ENCODE measurements at places on chromosomes 3 and 15.
A peak's percentile ranks its signal among the peaks of the same experiment; 100 is the strongest.

GRCh38 chr15:75163150-75163564, 38.5 kb upstream of the C15orf39 start:
- no peak for DNase-seq

- no peak for DNase-seq
Measured at GRCh38 chr15:56640127-56640526, 93.2 kb downstream of the ZNF280D start.

DNA sequence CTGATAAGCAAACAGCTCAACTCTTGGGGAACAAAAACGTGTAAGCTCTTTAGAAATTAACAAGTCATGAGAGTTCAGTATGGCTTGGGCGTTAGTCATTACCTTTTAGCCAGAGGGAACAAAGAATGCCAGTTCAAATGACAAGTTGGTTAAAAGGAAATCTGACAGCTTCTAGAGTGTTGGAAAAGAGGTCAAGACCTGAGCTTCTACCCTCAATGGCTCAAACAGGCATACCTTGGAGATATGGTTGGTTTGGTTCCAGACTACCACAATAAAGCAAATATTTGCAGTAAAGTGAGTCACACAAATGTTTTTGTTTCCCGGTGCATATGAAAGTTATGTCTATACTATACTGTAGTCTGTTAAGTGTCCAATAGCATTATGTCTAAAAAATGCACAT, 136.1 kb downstream of the CACNA1D start:
- DNase-seq = no peak

GRCh38 chr3:100316641-100317069, 17.9 kb upstream of the NIT2 start:
- DNase-seq = no peak

GRCh38 chr3:134656211-134656800, 5.5 kb upstream of the KY start:
- DNase-seq = no peak

DNA sequence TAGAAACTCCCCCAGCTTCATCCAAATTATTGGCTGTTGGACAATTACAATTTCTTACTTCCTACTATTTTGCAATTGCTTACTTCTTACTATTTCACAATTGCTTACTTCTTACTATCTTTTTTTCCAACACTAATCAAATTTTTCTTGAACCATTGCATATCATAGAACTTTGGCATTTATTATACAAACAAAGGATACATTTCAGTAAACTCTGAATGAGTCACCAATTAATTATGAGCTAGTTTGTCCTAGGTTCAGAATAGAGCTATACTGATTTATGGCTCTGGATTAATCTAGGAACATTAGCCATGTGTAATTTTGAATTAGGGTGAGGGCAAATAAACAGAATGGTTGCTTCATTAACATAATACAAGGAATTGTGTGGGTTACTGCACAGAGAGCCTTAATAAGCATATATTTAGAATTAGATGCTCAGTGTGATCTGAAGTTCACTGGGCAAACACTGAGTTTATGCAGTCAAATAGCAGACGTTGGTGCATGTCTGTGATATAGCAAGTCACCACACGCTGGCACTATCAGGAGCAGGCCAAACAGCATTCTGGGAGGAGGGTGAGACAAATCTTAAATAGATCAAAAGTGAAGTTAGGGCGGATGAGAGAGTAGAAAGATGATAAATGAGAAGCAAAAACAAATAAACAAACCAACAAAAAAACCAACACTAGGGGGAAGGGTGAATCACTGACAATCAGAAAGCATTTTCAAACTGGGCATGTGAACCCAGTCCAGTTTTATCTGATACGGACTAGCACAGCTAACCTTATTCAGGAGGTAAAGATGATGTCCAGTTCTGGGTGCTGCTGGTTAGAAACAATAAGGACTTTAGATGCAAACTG, 21.5 kb downstream of the GABRR3 start:
- DNase-seq = no peak

DNA sequence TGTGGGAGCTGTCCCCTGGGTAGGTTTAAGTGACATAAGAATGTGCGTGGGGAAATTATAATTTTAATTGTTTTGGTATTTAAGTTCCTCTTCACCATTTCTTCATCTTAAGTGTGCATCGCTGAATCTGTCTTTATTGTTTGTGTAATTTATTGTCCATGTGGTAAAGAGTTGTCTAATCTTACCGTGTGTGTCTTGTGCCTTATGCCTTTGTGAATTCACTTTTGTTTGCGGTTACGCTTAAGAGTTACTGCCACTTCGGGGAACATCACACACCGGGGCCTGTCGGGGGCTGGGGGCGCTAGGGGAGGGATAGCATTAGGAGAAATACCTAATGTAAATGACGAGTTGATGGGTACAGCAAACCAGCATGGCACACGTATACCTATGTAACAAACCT, 767 bp downstream of the WDR48 start:
- DNase-seq = no peak

- DNase-seq = no peak
Measured at GRCh38 chr3:40307176-40307575, 2.3 kb upstream of the EIF1B start.

- DNase-seq = no peak
Measured at GRCh38 chr3:24393316-24393715, 101.3 kb downstream of the THRB start.

DNA sequence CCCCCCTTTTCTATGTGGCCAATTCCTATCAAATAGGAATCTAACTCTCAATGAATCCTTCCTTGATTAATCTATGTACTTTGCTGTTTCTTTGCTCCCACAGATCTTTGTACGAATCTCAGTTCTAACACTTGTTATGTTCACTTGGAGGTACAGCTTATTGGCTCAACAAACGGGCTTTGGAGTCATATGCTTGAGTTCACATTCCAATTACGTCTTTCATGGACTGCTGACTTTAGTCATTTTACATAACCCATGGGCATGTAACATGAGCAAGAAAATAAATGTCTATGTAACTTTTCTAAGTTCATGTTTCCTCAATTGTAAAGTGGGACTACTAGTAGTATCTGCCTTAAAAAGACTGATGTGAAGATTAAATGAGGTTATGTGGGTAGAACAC, 123.2 kb upstream of the TBC1D5 start:
- DNase-seq = no peak

- no peak for DNase-seq
Measured at GRCh38 chr3:63980019-63980418, 43.3 kb downstream of the PSMD6 start.

GRCh38 chr3:58544541-58544940, 7.6 kb upstream of the ACOX2 start:
- DNase-seq = no peak

DNA sequence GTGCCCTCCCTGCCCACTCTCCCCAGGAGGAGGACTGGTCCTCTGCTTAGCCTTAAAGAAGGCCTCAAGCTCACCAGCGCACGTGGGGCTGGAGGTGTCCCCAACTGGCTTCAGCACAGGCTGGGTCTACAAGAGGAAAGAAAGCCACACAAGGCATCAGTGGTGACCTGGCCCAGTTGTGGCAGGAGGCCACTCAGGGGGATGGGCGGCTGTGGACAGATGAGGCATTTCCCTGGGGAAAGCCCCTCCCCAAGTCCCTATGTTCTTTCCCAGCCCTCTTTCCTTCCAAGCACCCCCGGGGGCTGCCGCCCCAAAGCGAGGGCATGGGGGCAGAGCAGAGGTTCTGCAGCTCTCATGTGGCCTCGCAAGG, 155.2 kb upstream of the TLE3 start:
- no peak for DNase-seq

- DNase-seq = no peak
Measured at GRCh38 chr3:171955598-171955997, 83.8 kb upstream of the FNDC3B start.

DNA sequence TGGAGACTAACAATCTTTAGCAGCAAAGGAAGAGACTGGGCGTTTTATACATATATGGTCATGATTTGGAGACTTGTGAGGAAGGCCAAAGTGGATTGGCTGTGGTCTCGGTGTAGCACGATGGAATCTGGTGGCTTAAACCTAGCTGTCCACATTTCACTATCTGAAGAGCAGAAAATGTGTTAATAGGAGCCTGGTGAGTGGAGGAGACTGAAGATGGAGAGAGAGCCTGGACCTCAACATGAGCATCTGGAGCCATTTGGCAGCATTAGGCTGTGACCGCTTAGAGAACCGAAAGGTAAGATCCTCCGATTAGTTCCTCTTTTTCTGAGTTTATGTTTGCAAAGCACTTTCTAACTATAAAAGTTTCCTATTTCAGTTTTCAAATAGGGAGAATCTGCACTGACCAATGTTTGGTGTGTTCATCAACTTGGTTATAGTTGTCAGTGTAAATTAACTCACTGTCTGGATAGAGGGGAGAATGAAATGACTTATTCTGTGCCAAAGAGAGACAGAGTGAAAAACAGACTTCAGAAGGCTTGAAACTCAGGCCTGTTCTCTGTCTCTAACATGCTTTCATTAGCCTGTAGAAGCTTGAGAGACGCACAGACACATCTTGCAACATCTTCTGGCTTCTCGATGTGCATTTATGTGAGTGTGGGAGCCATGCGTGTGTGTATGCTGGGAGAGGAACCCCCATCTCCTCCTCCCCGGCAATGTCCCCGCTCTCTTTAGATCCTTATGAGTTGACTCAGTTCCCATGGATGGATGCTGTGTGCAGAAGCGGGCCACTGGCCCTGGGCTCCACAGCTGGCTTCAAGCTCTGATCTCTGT, 244.7 kb upstream of the TBL1XR1 start:
- DNase-seq = no peak

- no peak for DNase-seq
Measured at GRCh38 chr15:58929891-58930416, 3.5 kb downstream of the SLTM start.

DNA sequence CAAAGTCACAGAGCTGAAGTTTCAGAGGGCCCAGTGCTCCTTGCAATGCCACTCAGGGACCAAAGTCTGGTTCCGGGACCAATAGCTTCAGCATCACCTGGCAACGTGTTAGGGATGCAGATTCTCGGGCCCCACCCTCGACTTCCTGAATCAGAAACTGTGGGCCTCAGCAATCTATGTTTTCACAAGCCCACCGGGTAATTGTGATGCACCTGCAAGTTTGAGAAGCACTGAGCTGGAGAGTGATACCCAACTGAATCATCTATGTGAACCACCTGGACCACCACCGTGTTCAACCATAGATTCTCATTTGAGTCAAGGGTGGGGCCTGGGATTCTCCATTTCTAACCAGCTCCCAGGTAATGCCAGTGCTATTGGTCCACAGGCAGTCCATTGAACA, 55.7 kb downstream of the CORO2B start:
- DNase-seq = no peak

GRCh38 chr3:130783629-130784028, 37.0 kb upstream of the PIK3R4 start:
- peak; percentile 72 for DNase-seq

- no peak for DNase-seq
Measured at GRCh38 chr3:5136919-5137429, 14.9 kb downstream of the ARL8B start.

DNA sequence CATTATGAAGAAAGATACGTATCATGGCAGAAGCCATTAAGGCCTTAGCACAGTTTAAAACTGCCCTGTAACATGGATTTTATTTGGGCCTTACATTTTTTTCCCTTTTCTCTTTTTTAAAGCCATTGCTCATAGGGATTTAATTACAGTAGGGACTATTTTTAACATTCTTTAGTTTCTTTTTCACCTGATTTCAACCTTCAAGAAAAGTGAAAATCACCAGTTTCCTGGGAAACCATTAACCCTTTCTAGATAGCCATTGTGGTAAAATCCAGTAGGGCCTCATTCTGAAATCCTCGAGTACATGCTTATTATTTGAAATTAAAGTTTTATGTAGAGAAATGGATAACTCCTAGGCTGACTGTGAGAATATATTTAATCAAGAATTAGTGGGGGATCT, 3.1 kb downstream of the SPRED1 start:
- no peak for DNase-seq

DNA sequence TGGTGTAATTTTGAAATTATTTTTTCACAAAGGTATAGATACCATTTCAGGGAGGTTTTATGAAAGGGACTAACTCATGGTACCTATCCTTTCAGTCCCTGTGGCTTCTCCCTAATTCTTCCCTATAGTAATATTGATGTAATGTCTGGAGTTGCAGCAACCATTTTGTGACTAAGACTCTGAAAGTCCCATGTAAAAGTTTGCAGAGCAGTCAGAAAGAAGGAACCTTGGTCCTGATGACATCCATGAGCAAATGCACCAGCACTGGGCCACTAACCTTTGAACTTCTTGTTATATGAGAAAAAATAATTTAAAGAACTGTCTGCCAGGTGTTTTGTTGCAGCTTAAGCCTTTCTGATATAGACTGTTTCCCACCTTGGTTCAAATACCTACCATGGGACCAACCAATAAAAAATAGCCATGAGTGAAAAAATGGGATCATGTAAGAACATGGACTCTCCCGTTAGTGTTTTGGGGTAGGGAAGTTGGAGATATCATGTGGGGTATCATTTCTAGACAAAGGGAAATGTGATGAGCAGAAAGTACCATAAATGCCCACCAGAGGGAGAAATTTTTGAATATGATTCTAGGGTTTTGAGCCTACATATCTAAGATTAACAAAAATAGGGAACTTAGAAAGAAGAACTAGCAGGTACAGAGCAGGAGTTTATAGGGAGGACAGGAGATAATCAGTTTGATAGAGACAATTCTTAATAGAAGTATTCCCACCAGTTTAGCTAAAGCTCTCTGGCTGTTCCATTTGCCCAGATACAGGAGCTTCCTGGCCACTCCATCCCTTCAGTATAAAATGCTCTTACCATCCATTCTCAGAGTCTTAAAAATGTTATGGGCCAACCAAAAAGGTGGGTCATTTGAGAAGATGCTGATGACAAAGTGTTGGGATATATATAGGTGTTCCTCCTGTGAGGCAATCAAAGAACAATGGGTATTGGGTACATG, 3.4 kb upstream of the CPOX start:
- peak; percentile 22 for DNase-seq
